ENCODE measurements at places on chromosomes 3 and 15. TPM values are rescaled to one million over a fixed set of nuclear protein-coding genes. Genes with fewer than 3 reads are reported as not detected.

The UCN2 gene
- 14.2 TPM for total RNA-seq

The ACKR2 gene
- total RNA-seq = not detected

The GOLGA6L9 gene
- 3.5 TPM for total RNA-seq

The INKA1 gene
- 1.6 TPM for total RNA-seq

The DNAJB11 gene
- total RNA-seq = 56.8 TPM

The SEMA3F gene
- total RNA-seq = 8.2 TPM

The SLC22A13 gene
- total RNA-seq = not detected

The SEMA5B gene
- total RNA-seq = 0.45 TPM

All from A549 treated with DMSO at 1 μM for 4 hours (cell line).